Effector memory CD4-positive, alpha-beta T cell (primary cell): ENCODE measurements at places on chromosomes 16 and 17.

DNA sequence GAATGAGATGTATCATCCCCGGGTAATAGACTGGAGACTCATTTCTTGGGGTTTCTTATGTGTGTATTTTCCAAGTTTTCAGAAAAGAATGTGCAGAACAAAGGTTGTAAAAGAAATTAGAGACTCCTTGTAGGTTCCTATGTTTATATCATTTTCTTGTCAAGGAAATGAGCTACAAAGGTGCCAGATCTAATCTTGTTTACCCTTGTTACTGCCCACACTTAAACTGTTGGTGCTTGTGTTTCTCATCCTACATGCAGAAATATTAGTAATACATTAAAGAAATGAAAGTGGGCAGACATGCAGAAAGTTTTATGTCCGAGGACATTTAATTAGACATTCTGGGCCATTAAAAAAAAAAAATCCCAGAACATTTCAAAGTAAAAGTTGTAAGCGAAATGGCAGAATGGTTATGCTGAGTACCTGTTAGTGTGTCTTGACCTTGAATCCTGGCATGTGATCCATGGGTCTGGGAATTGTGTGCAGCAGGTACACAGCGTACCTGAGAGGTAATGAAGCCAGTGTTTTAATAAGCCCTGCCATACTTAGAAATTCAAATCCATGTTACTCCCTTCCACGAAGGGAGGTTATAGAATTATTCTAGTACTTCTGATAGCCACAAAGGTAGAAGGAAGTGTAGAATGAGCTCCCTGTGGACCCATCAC, 62.6 kb upstream of the CACNG5 start:
- no peak for DNase-seq

DNA sequence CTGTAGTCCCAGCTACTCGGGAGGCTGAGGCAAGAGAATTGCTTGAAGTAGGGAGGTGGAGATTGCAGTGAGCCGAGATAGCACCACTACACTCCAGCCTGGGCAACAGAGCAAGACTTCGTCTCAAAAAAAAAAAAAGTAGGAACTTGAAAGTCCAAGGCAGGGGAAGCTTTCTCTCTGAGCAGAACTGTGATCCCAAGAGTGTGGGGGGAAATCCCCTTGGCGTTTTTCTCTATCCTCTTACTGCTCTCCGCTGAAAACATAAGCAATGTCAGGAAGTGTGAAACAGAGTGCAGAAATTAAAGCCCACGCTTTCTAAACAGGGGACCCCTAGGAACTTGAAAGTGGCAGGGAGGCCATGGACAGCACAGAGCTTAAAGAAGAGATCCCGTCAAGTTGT, 9.8 kb upstream of the CMTM3 start:
- no peak for DNase-seq

DNA sequence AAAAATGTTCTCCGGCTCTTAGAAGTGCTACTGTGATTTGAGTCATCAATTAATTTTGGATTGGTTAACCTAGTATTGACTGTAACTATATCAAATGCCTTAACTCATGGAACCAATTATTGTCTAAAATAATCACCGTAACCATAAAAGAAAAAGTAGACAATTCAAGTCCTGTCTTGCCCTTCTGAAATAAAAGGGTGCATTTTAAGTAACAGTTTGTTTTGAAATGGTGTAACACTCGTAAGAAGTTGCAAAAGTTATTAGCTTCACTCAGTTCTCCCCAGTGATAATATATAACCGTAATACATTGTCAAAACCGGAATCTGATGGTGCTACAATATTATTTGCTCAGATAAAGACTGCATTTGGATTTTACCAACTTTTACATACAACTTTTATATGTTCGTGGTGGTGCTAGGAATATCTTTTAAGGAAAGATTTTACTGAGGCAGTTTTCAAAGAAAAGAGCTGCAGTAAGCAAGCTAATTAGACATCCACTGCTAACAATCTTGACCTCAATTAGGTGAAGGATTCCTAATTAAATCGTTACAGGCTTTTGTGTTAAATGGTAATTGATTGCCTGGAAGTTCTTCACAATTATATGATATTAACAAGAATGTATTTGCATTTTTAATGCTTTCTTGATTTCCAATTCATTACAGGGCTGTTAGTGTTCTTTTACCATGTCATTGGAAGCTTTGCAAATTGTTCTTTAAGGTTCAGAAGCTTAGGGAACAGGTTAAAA, 413.1 kb upstream of the MON1B start:
- DNase-seq = no peak

DNA sequence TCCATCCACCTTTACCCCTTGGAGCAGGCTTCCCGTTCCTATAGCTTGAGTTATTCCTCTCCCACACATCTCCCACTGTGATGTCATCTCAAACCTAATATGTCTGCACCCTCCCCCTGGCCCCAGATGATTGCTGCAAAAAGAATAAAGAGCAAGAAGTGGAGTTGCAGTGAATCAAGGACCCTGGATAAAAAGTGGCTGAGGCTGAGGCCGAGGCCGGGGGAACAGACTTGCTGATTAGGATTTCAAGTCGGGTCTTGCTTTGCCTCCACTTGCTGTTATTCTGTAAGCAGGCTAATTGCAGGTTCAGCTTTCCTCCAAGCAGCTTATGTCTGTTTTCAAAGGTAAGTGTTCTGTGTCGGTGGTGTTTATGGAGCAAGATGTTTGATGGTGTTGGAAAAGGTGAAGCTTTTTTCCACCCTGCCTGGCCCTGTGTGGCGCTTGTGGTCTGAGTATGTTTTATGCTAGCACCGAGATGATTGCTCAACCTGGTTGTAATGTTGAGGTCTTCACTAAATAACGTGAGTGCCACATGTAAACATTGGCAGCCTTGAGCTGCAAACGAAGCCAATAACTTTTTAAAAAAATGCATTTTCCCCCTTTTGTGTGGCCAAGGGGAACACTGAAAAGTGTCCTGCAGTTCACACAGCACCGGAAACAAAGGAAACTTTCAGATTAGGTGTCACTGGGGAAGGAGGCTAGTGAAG, 15.4 kb downstream of the HS3ST3B1 start:
- no peak for DNase-seq

DNA sequence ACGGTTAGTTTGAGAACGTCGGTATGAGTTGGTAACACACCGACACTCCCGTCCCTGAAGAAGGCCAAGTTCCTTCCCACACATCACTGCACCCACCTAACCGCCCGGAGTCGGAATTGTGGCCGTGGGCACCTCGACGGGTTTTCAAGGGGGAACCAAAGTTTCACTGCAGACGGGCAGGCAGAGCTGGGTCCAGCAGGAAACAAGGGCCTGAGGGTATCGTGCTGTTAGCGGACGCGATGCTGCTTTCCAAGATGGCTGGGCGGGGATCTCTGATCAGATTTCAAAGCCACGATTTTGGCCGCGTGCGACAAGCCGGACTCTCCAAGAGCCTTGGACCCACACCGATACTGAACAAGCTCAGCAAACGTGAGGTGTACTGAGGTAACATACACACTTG, 82.3 kb upstream of the DOC2B start:
- DNase-seq = no peak

DNA sequence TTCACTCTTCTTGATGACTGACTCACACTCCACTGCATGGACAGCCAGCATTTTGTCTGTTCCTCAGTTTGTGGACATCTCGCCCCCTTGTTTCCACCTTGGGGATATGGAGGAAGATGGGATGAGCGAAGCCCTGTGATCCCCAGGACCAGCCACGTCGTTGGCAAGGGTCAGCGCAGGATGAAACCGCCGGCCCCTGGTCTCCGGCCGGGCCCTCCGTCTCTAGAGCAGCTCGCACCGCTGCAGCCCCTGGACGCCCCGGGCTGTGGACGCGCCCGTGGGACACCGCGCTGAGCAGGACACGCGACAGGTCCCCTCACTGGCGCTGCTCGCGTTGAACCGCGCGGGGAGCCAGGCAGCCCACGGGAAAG, 604 bp upstream of the ZC3H18 start:
- DNase-seq = no peak

- DNase-seq = no peak
Measured at GRCh38 chr16:2237493-2238149, 1.4 kb downstream of the DNASE1L2 start.

DNA sequence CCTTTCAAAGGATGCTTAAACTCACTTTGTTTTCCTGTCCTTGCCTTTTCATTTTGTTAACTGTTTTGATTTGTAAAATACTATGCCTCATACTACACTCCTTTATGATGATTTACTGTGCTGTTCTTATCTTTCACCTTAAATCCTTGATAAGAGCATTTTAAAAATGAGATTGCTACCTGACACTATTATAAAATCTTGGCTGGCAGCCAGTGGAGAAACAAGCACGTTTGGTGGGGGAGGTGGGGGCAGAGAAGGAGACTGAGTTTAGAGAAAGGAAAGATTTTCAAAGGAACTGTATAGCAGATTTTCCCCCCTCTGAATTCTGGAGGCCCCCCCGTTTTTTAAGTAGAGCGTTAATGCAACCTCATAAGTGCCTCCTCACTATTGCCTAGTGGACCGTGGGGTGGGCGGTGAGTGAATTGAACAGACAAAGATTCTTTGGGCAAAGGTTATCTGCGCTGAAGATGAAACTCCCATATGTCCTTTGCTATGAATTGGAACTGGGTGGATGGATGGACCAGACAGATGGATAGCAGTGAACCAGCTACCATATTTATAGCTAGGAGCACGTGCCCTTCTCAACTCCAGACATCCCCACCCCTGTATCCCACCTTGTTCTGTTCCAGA, 200.2 kb downstream of the CCDC182 start:
- no peak for DNase-seq

DNA sequence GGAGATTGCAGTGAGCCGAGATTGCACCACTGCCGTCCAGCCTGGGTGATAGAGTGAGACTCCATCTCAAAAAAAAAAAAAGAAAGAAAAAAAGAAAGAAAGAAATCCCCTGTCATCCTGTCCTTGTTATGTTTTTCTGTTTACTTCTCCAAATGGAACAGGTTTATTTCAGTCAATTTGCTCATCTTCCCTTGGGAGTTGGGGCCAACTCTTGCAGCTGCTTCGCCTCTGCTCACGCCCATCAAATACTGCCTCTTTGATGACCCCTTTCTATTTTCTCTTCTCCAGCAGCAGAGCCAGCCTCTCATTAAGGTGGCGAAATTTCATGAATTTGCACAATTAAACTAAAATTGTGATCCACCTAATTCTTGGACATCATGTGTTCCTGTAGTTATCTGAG, 173.4 kb downstream of the ZNF18 start:
- no peak for DNase-seq

GRCh38 chr17:81980707-81981343, 3.4 kb downstream of the ASPSCR1 start:
- DNase-seq = no peak

DNA sequence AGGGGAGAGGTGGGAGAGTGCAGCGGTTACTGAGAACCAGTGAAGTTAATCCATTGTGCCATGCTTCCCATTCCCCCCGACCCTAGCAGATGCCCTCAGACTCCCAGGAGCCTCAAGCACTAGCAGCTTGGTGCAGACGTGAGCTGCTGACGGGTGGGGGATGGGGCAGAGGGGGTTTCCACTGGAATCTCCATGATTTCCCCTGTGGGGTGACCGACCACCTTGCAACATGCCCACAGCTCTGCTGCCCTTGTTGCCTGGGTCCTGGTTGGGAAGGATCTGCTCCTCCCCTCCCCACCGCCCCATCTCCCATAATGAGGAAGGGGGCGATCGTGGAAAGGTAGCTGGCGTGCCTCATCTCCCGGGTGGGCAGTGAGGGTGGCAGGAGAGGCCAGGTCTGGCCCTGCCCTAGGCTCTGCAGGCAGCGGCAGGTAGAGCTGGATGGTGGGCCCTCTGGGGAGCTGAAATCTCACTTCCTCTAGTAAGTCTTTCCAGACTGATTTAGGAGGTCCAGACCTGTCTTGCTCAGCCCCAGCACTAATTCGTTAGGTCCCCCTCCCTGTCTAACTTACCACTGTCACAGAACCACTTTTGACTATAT, 9.6 kb downstream of the FLOT2 start:
- no peak for DNase-seq

GRCh38 chr17:67488161-67488560, 111.1 kb downstream of the PITPNC1 start:
- no peak for DNase-seq

GRCh38 chr17:62641153-62641552, 13.7 kb downstream of the MRC2 start:
- DNase-seq = no peak

- no peak for DNase-seq
Measured at GRCh38 chr17:64984181-64984580, 64.9 kb upstream of the LRRC37A3 start.
